Activated CD8-positive, alpha-beta memory T cell treated with anti-CD3 and anti-CD28 coated beads, Interleukin-2, amount 10 ng/mL, durations not matched to agents 7 days and 5 days (primary cell): ENCODE measurements at places on chromosomes 12 and 14. TPM values are rescaled to one million over a fixed set of nuclear protein-coding genes. Genes with fewer than 3 reads are reported as not detected.

PTGER2 gene
- total RNA-seq: 117 TPM

SMIM41 gene
- not detected for total RNA-seq

GRCh38 chr12:3761116-3761735, 8.3 kb upstream of the CRACR2A start:
- H3K36me3 ChIP-seq: peaks cover 10% of the 10 kb centered on the region
- no peak for DNase-seq
- no peaks in the 10 kb centered on the region for H3K27me3 ChIP-seq
- H3K4me3 ChIP-seq: no peak overlapping the region

DNA sequence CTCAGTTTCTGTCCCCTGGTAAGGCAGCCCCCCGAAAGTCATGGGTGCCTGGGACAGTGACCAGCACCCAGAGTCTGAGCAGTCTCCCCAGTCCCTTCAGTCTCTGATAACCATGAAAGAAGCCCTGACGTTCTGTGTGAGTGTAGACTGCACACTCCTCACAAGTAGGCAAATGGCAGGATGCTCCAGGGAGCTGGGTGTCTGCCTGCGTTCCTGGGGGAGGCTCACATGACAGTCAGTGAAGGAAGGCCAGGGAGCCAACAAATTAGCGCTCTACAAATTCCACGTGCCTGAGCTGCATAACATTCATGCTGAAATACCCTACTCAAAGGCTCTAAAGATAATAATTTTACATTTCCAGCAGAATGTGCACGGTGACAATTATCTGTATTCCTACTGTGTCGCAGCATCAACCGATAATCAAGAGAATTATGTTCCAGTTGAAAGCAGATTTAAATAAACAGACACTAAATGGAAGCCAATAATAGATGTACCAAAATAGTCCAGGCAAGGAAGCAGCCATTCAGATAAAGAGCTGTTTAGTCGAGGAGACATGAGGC, 56.3 kb downstream of the ASCL1 start:
- no peaks in the 10 kb centered on the region for H3K4me1 ChIP-seq
- no peaks in the 10 kb centered on the region for H3K27me3 ChIP-seq
- no peak overlapping the region for H3K27ac ChIP-seq
- DNase-seq: no peak
- H3K4me3 ChIP-seq: no peak overlapping the region

CCDC38 gene
- total RNA-seq: 0.12 TPM
